ENCODE measurements at places on chromosomes 7 and 10. TPM values are rescaled to one million over a fixed set of nuclear protein-coding genes. Genes with fewer than 3 reads are reported as not detected.

- H3K36me3 ChIP-seq, result no peaks in the 10 kb centered on the region
- H3K4me1 ChIP-seq, result peaks cover 13% of the 10 kb centered on the region
- H3K27me3 ChIP-seq, result no peaks in the 10 kb centered on the region
- DNase-seq, result no peak
- H3K4me3 ChIP-seq, result no peak overlapping the region
- no peak overlapping the region for H3K27ac ChIP-seq
These were observed 9.1 kb downstream of the WIPF3 start for GRCh38 chr7:29815181-29816105.

CFAP70 gene
- total RNA-seq, result 1.1 TPM

DNA sequence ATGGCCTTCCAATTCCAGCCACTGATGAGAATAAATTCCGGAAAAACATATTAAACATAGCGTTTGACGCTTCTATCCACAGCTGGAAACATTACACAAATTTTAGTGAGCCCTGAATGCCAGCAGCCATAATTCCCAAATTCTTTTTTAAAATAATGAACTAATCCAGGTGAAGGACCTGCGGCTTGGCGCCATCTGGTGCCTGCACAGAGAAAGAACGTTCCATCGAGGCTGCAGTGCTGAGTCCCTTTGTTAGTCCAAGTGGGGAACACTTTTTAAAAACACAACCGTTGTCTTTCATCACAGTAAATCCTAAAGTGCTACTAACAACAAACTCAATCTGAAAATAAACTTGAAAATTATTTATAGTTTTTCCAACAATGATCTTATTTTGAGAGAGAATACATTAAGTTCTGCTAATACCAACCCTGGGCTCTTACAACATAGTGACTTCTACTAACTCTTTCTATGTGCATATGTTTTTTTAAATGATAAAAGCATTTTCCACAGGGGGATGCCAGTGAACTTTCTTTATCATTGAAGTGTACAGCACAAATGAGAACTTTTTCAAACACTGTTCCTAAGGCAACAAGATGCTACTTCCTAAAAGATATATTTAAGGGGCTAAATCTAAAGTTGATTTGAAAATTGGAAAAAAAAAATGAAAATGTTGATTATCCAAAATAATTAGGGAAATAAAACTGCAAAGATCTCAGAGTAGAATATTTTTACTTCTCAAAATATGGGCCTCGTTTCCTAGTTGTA lies 166.9 kb upstream of the RNF32 start:
- DNase-seq, result peak; percentile 67
- H3K27ac ChIP-seq, result no peak overlapping the region
- H3K4me3 ChIP-seq, result no peak overlapping the region
- H3K4me1 ChIP-seq, result peaks cover 11% of the 10 kb centered on the region
- no peaks in the 10 kb centered on the region for H3K36me3 ChIP-seq
- no peaks in the 10 kb centered on the region for H3K27me3 ChIP-seq

DNA sequence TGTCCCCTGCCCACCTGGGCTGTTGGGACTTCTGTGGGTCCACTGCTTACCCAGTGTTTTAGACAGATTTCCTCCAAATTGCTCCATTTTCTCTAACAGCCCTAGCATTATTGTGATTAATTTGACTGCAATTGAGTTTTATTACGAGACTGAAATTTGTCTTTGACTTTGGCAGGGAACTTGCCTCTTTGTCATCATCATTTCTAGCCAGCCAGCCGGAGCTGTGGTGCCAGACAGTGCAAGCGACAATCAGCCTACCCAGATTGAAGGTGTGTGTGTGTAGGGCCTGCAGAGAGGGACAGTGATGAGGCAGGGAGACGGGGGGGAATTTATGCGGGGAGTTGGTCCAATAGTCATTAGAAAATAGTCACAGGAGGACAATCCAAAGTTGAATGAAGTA lies 743.0 kb downstream of the NRG3 start:
- no peaks in the 10 kb centered on the region for H3K4me1 ChIP-seq
- no peaks in the 10 kb centered on the region for H3K27me3 ChIP-seq
- H3K27ac ChIP-seq, result no peak overlapping the region
- H3K36me3 ChIP-seq, result no peaks in the 10 kb centered on the region

DNA sequence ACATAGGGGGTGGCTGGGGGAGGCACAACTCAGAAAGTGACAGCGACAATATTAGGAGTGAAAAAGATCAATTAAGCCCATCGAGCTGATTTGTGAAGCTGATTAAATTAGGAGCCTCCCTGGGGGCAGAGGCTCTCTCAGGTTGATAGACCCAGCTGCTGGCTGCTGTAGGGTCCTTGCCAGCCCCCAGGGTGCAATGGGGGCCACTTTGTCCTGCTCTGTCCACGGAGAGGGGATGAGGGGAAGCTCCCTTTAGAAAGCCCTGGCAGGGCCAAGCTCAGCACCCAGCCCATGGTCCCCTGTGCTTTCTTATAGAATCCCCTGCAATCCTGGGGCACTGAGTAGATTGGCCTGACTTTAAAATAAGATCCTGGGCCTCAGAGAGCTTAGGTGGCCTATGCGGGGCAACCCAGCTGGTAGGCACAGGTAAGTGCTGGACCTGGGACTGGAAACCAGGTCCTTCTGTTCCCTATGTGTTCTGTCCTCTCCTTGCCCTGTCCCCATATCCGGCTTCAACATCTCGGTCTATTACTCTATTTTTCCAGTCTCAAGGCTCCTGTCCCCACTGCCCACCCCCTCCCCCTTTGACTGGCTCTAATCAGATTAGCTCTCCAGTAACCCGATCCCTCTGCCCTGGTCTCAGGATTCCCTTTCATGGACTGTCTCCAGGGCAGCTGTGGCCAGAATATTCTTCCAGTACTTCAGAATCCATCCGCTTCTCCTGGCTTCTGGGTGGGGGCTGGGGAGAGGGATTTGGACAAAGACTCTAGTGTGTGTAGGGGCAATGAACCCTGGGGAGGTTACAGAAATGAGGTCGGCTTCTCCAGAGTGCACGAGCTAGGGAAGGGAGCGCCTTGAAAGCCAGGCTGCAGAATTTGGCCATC lies 259.6 kb downstream of the RPS24 start:
- H3K27me3 ChIP-seq, result no peaks in the 10 kb centered on the region
- H3K36me3 ChIP-seq, result no peaks in the 10 kb centered on the region
- peaks cover 50% of the 10 kb centered on the region for H3K4me1 ChIP-seq

DNA sequence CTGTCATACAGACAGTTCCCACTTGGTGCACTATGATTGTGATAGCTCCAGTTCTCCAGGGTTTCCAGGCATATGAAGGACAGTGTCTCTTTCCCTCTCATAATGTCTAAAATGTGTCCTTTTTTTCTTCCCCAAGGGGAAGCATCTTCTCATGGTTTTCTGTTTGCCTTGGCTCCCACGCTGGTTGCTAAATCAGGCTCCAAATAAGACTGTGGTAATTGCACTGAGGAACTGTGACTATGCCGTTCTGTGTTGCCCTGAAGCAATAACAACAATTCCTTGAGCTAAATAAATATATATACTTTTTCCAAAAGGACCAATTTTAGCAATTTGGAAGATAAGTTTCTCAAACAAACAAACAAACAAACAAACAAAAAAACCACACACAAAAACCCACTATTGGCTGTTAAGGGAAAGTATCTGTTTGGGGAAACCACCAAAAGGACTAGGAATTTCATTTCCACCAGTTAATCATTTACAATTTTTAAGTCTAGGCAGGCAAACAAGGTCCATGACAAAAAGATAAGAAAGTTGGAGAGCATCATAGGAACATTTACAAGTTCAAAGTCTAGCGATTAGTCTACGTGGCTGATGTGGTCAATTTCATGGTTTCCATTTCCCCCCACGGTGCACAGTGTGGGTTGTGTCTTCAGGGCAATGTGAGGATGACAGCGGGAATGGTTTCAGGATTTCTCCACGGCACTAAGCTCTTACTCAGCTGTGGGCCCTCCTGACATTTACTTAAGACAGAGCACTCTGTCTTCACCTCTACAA lies 62.4 kb downstream of the THNSL1 start:
- no peak overlapping the region for H3K4me3 ChIP-seq
- no peaks in the 10 kb centered on the region for H3K27me3 ChIP-seq
- H3K36me3 ChIP-seq, result no peaks in the 10 kb centered on the region

GRCh38 chr10:6739530-6740174 lies 159.6 kb upstream of the PRKCQ start:
- no peak overlapping the region for H3K4me3 ChIP-seq
- H3K27me3 ChIP-seq, result no peaks in the 10 kb centered on the region
- no peak for DNase-seq
- peaks cover 9% of the 10 kb centered on the region for H3K4me1 ChIP-seq
- H3K36me3 ChIP-seq, result no peaks in the 10 kb centered on the region

TMEM196 gene
- not detected for total RNA-seq

DNA sequence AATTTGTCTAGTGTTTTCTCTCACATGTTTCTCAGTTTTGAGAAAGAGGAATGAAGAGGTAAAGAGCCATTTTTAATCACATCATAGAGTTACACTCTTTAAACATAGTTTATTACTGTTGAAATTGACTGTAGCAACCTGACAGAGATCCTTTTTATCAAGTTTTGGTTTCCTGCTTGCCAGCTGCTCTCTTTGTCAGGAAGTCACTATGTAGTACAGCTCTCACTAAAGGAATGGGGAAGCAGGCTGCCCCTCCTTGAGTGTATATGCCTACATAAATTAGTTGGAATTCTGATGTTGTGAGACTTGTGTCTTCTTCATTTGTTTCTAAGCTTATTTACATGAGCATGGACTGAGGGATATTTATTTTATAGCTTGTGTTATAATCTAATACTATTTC lies 1274.0 kb upstream of the CELF2 start:
- no peaks in the 10 kb centered on the region for H3K36me3 ChIP-seq
- no peaks in the 10 kb centered on the region for H3K27me3 ChIP-seq
- H3K4me1 ChIP-seq, result no peaks in the 10 kb centered on the region
- no peak for DNase-seq
- H3K4me3 ChIP-seq, result no peak overlapping the region

DNA sequence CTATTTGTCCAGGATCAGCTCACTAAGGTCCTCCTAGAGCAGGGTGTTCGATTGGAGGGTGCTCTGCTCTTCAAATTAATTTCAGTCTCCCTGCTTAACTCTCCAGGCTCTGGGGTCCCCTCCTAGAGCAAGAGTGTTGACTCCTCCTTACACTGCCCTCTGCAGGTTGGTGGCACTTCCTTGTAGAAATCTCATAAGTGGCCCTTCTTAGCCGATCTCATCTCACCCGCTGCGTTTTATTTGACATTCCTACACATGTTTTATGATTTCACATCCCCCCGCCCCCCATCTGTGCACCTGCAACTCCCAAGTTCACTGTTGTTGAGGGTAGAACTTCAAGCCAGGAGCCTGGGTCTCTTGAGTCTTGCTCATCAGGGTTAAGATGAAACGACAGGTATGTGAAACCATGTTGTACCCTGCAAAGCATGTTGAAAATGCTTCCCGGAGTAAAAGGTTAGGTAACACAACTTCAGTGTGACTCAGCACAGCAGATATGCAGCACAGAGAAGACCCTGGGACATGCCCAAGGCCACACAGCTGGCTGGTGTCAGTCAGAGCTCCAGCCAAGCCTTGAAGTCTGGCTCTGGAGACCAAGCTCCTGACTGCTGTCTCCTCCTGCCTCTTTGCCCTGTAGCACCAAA lies 171.2 kb downstream of the PRKAG2 start:
- H3K4me3 ChIP-seq, result peak overlapping the region; percentile 30
- peak; percentile 74 for DNase-seq
- peaks cover 5% of the 10 kb centered on the region for H3K4me1 ChIP-seq
- H3K27ac ChIP-seq, result no peak overlapping the region
- no peaks in the 10 kb centered on the region for H3K36me3 ChIP-seq

- no peaks in the 10 kb centered on the region for H3K36me3 ChIP-seq
- DNase-seq, result no peak
- no peaks in the 10 kb centered on the region for H3K4me1 ChIP-seq
- H3K27me3 ChIP-seq, result no peaks in the 10 kb centered on the region
- no peak overlapping the region for H3K27ac ChIP-seq
These were observed 151.4 kb upstream of the PRPS1L1 start for GRCh38 chr7:18179093-18179492.
